NCI-H1092 (cell line): ENCODE measurements at places on chromosomes 2 and 18.

DNA sequence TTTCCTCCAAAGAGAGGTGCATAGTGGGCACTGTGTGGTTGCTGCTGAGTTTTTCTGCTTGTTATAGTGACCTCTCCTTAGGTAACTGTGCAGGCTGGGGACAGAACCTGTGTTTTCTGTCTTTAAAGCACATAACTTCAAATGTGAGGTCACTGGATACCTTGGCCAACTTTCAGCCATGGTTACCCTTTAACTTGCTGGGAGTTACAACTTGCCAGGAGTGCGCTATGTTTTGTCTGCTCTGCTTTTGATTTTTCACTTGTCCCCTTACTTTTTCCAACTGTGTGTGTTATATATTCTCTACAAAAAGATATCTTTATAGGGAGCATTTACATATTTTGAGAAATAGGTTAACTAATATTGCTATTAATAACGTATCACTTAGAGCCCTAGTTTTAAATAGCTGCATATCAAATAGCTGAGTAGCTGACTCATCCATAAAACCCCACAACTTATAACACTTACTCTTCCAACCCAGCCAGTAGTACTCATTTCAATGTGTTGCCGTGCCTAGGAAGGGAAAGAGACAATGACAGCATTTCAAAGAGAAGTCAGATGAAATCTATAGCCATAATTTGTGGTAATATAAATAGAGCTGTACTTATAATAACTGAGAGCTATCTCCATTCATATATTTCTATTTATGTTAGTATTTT, 51.6 kb downstream of the DPP4 start:
- no peak for DNase-seq

DNA sequence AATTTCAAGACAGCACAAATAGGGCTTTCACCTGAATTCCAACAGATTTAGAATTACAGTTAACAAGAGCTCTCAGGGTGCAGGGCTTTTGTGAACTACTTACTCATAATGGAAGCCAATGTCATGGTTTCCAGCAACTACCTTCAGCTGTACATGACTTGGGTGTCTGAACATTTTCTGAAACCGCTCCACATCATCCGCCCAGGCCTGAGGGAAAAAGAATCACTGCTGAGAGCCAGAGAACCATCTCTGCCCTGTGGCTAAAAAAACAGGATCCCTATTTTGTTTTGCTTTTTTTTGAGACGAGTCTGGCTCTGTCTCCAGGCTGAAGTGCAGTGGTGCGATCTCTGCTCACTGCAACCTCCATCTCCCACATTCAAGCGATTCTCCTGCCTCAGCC, 18.8 kb downstream of the MPPE1 start:
- no peak for DNase-seq

GRCh38 chr2:59588286-59588685, 965.2 kb downstream of the BCL11A start:
- no peak for DNase-seq

DNA sequence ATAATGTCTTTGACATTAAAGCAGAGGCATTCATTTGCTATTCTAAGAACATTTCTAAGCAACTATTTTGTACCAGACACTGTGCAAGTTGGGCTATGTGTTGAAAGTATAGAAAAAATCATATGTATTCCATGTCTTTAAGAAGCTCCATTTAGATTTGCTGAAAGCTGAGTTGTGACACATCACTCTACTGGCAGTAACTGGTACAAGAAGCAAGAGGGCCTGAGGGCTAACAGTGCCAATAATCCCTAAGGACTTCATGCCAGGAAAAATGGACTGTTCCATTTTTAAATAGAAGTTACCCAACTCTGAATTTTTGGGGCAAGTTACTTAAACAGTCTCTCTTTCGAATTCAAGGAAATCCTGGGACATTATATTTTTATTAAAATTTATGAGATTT, 178.7 kb downstream of the SRBD1 start:
- DNase-seq = no peak

- no peak for DNase-seq
These were observed 25.2 kb downstream of the IFIH1 start for GRCh38 chr2:162293122-162293786.

DNA sequence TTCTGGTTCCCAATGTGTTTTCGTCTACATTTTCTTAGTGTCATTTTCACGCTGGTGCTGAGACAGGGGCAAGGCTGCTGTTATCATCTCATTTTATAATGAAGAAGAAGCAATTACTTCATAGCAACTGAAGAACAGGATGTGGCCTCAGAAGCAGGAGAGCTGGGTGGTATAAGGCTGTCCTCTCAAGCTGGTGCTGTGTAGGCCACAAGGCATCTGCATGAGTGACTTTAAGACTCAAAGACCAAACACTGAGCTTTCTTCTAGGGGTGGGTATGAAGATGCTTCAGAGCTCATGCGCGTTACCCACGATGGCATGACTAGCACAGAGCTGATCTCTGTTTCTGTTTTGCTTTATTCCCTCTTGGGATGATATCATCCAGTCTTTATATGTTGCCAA, 7.3 kb downstream of the IL36G start:
- DNase-seq = no peak

DNA sequence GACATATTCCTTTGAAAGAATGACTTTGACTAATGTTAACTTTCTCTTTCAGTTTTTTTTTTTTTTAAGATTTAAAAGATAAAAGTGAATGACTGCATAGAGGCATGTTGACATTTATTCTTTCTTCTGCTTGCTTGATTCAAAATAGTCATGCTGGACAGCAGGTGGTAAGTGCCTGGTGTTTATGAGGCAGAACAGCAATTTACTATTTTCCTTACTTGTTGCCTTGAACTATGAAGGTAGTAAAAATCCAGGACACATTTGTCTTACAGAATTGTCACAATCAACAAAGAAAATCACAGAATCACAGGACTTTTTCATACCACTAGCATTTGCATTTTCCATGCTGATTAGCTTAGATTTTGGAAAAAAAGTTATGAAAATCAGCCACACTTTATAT, 388.3 kb downstream of the CTNNA2 start:
- DNase-seq = no peak

- no peak for DNase-seq
These were observed at the start of gene ANKRD53 for GRCh38 chr2:70978341-70979179. Gene ANKRD53, plus strand, starts transcription at chr2:70978630. Its CDS starts 16 bp downstream, at chr2:70978646.

DNA sequence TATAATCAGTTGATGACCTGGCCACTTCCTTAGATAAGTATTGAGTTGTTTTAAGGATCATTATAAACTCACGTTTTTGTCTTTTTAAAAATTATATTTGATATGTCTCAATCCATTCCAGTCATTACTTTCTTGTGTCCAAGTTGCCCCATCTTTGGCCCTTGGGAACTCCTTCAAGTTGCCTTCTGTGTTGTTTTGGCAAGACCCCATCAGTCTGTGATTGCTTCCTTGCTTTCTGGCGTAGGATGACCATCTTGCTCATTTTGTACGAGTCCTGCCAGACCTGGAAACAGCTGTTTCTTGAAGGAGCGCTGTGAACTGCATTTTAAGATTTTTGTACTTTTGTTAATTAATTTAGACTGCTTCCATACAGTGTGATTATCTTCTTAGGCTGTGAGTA, 68.9 kb upstream of the ITM2C start:
- DNase-seq = no peak

DNA sequence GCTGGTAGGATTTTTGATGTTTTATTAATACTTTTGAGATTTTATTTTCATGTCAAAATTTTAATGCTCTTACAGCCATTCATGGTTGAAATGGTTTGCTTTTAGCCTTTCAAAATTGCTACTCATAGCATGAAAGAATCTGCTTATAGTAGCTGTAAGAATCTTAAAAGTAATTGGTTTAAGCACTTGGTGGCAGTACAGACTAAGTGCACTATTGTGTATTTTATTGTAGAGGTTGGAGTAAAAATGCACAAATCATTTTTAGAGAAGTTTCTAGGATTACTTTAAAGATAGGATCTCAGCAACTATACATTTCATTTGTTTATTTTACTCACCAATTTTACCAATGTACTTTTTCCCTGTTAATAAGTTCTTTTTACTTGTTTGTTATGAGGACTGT, 205.8 kb downstream of the SPAG16 start:
- DNase-seq = no peak

DNA sequence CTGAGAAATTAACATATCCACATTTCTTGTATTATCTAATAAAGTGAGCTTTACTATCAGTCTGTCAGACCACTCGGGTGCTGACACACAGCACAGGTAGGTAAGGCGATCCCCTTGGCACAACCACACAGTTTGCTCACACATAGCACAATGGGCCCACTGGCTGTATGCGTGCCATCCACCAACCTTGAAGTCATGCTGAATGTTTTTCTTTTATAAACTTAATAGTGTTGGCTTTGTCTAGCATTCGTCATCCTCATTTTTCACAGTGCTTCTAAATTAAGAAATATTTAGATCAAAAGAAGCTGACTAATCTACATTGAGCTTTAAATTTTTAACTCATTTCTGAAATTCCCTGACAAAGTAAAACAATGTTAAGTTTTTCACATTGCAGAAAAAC, 50.0 kb upstream of the PAPOLG start:
- no peak for DNase-seq

DNA sequence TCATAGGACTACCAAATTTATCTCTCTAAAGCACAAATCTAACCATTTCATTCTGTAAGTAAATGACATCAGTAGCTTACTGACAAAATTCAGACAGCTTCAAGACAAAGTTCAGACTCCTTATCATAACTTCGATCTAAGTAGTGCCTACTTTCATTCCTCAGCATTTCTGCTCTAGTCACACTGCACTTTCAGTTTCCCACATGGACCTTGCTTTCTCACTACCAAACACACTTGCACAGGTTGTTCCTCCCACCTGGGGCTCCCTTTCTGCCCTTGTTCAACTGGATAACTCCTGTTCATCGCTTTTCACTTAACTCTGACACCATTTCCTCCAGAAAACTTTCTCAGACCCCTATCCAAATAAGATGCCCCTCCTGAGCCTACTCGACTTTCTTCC, 22.1 kb upstream of the CCDC150 start:
- DNase-seq = no peak

DNA sequence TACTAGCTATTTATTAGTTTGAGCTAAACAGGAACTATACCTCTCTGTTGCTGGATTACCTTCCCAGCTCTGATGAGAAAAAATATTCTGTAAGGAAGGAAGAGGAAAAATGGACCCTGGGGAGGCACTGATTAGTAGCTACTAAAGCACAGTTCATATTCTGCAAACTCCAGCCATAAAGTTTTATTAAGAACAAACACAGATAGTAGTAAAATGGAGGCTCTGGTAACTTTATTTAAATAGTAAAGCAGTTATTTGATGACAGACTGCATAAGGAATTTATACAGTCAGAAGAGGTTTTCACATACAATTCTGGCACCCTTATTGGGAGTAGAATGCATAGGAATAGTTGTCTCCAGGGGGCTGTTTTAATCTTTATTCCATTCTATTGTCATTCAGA, 84.1 kb downstream of the XIRP2 start:
- no peak for DNase-seq

GRCh38 chr18:26545335-26546123, 2.8 kb downstream of the KCTD1 start:
- DNase-seq = no peak

DNA sequence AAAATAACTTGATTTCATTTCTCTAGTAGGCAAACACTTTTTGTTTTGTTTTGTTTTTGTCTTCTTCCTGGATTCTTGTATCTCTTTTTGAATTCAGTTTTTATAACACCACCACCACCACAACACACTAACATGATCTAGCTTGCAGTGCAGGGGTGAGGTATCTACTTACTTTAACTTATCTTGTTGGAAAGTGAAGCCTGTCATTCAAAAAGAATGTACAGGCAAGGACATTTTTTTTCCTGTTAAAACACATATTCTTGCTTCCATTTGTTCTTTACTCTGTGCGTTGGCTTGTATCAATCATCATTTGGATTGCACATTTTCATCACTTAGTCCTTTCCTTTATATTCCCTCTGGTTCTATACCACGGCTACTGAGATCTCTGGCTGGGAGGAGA, 824.2 kb downstream of the PLCL1 start:
- no peak for DNase-seq

DNA sequence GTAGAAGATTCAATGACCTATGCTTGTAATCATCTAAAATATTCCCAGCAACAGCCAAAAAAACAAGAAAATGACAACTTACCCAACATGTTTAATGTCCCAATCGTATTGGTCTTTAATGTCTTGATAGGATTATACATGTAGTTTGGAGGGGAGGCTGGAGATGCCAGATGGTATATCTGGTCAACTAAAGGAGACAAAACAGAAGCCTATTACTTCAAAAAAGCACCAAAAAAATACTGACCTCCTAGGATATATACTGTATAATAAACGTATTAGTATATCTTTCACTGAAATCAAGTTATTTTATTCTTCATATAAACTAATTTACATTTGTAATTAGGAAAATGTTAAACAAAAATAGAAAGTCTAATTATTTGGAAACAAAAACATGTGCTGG, 64.5 kb downstream of the UXS1 start:
- no peak for DNase-seq

GRCh38 chr2:239251971-239252370, 148.8 kb downstream of the HDAC4 start:
- no peak for DNase-seq

GRCh38 chr18:68925268-68925667, 127.4 kb downstream of the CCDC102B start:
- no peak for DNase-seq

- no peak for DNase-seq
These were observed 33.0 kb upstream of the CCDC195 start for GRCh38 chr2:224749136-224749535.

DNA sequence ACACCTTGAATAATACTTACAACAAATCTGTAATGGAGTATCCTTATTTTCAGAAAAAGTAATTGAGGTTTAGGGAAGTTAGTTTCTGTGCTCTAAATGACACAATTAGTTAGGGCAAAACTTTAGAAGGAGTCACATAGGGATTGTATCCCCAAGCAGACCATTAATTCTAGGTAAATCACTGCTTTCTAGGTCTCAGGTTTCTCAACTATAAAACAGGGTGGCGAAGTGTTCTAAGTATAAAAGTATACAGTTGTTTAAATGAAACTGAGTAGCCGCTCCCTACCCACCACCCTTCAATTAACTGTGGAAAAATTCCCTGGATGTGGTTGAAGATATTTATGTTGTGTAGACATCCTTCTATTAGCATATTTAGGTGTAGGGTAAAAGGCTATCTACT, 19.9 kb upstream of the TMEM178A start:
- no peak for DNase-seq

DNA sequence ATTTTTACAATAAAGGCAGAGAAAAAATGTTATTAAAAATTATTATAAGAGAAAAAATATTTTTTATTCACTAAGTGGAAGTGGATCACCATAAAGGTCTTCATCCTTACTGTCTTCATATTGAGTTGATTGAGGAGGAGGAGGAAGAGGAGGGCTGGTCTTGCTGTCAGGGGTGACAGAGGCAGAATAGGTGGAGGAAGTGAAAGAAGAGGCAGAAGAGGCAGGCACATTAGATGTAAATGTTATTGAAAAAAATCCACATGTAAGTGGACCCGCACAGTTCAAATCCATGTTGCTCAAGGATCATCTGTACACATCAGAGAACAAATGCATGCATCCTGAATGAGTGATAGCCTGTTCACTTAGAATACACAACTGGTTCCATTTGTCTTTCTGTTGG, 6.4 kb upstream of the SPATS2L start:
- no peak for DNase-seq

GRCh38 chr18:9082711-9083510, 19.6 kb upstream of the NDUFV2 start:
- DNase-seq = no peak
